Natural killer cell treated with Interleukin-12 subunit alpha and Interleukin-12 subunit beta and Interleukin-15 and Interleukin-18, amount 100 ng/mL, for 72 hours (primary cell): ENCODE measurements at places on chromosomes 7 and 10. TPM values are rescaled to one million over a fixed set of nuclear protein-coding genes. Genes with fewer than 3 reads are reported as not detected.

DNA sequence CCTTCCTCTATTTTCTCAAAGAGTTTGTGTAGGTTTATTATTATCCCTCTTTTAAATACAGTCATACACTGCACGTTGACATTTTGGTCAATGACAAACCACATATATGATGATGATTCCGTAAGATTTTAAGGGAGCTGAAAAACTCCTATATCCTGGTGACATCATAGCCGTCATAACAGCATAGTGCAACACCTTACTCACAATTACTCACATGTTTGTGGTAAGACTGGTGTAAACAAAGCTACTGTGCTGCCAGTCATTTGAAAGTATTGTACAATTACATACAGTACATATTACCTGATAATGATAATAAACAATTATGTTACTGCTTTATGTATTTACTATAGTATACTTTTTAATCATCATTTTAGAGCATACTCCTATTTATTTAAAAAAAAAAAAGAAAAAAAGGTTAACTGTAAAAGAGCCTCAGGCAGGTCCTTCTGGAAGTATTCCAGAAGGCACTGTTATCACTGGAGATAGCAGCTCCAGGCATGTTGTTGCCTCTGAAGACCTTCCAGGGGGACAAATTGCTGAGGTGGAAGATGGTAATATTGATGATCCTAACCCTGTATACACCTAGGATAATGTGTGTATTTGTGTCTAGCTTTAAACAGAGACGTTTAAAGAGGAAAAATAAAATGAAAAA is 123.3 kb upstream of the CDK1 start:
- no peak for DNase-seq

DNA sequence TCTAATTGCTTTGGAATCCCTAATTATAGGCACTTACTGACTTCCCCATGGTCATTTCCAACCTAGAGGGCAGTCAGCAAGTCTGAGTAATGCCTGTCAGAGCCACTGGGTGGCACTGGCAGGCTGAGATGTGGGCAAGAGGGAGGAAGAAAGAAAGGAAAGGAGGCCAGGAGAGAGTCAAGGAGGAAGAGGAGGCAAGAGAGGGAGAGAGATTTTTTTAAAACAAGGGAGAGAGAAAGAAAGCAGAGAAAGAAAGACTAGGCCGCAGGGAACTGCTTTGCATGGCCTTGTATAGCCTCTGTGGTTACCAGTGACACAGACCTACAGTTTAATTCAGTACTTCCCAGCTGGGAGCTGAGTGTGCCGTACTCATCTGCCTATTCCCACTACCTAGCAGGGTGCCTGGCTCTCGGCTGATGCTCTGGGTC is 210.4 kb upstream of the ADO start:
- DNase-seq: no peak

DNA sequence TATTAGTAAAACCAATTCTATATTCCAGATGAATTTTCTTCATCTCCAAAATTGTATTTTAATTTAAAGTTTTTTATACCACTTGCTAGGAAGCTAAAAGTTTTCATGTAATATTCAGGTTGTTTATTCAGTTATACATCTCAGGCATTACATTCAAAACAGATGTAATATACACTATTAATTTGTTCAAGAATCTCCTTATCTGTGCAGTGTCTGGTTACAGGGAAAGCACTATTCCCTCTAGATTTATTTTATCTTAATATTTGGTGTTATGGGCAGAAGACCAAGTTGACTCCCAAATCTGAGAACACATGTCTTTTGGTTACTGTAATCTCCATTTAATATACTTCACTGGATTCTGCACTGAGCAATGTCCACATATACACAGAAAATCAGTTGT is 953.4 kb downstream of the ANKRD7 start:
- no peak for DNase-seq

DNA sequence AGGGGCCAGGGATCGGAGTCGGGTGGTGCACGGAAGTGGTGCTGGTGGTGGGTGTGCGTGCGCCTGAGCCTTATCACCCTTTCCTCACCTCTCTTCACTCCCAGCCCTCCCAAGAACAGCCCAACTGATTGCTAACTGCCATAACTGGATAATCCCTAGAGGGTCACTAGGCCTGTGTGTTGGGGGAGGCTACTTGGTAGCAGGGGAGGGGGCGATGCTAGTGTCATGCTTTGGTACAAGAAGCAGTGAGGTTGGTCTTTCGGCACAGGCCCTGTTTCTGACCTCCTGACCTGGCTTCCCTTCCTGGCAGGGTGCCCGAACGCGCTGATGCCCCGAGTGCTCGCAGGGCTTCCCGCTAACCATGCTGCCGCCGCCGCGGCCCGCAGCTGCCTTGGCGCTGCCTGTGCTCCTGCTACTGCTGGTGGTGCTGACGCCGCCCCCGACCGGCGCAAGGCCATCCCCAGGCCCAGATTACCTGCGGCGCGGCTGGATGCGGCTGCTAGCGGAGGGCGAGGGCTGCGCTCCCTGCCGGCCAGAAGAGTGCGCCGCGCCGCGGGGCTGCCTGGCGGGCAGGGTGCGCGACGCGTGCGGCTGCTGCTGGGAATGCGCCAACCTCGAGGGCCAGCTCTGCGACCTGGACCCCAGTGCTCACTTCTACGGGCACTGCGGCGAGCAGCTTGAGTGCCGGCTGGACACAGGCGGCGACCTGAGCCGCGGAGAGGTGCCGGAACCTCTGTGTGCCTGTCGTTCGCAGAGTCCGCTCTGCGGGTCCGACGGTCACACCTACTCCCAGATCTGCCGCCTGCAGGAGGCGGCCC is 652 bp downstream of the KAZALD1 start:
- DNase-seq: no peak

DNA sequence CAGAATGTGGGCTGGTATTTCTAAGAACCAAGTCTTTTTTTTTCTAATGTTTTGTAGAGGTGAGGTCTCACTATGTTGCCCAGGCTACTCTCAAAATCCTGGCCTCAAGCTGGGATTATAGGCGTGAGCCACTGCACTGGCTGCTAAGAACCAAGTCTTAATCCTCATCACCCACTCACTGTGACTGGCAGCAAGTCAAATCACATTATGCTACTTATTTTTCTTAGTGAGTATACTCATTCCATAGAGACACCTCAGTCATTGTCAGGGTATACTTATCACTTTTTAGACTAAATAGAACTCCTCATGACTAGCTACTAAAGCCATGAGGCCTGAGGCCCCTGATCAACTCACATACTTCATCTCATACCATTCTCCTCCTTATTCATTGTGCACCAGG is 116.1 kb downstream of the STRA8 start:
- DNase-seq: no peak

- DNase-seq: no peak
Measured at GRCh38 chr10:25339966-25340365, 165.2 kb downstream of the GPR158 start.

DNA sequence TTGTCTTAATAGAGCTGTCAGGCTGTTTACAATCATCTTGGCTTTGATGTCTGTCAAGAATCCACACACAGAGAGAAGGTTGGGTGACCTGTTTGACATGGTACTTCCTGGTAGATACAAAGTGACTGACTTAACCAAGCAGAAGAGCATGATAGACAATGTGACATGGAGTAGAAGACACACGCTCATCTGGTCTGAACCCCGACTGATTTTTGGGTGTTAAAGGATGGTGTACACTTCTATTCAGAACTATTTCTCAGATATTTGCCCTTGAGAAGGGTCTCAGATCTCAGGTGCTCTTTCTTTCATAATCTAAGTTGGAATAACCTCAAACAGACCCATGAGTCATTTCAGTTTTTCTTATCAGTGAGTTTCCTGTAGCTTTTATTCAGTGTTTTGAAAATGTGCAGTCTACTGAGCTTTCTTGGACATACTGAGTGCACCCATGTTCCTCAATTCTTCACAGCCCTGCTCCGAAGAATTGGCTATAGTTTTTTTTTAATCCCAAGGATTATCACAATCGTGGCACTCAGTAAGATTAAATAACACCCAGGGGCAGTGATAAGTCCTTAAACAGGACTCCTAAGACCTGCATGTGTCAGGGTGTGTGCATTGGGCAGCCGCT is 46.4 kb upstream of the NXPH1 start:
- DNase-seq: no peak

DNA sequence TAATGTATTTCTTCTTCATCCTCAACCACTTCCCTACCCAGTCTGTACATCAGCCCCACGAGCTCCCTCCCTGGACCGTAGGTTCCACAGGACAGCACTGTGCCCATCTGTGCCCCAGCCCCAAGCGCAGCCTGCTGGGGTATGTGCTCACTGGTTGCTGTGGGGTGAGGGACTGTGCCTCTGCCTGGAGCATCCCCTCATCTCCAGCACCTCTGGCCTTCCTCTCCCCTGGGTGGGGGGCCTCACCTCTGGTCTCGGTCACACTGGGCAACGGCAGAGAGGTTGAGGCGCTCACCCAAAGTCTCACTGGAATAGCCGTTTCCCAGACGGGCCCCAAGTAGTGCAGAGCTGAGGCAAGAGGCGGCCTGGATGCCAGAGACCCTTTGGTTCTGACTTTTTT is 1.5 kb upstream of the PRKAR1B start:
- DNase-seq: no peak

GRCh38 chr10:68955355-68955831 is 577 bp upstream of the DDX21 start:
- DNase-seq: no peak

DNA sequence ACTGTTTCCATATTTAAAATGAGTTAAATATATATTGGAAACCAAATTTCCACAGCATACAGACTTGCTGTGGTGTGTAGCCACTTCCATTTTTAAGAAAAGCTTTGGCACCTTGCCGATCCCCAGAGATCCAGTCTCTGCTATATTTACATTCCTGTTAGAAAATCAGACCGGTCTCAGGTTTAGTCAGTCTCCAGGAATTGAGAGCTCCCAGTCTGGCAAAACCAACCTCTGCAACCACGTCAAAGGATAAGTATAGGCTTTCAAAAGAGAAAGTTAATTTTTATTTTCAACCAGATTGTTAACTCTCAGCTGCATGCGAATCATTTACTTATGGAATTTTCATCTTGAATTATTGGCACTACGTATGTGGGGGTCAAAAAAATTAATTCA is 28.2 kb downstream of the PUS7 start:
- DNase-seq: no peak

DNA sequence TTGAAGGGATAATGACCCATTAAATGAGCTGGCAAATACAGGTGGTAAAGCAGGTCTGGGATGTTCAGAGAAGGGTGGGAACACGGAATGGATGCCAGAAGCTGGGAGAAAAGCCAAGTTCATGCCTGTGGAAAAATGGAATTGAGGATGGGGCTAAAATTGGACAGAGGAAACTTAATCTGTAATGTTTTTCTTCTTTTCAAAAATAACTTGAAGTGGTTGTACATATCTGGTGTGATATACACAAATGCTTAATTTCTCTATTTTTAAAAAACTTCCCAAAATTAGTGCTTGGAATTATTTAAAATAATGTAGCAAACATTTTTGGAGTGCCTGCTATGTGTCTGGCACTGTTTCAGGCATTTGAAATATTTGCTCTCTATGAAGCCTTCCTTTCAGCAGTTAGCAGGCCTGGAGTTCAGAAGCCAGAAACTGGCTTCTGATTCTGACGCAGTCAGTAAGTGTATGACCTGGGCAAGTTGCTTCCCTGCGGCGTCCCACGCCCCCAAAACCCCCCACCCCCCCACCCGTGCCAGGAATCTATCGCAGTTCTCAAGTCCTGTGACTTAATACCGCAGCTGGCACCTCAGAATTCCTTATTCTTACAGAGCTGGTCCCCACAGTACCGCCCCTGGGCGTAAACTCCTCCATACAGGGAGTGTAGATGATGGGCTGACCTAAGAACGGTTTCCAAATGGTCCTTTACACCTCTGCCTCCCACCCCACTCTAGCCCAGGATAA is 828 bp upstream of the MALSU1 start:
- no peak for DNase-seq

DNA sequence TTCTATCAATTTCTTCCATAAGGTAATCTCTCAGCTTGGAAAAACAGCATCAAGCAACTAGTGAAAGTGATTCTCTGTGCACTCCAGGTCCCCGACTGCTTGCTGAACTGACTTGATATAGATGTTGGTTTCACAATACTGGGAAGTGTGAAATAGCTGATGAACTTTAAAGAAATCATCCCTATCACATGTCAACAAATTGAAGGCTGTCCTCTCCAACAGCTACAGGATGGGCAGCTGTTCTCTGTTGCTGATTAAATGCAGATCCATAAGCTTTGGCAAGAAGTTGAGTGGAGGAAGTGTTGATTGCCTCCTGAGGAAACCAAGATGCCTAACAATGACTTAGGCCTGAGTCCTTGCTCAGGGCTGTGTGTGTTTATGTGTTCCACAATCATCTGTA is 130.4 kb upstream of the GDF10 start:
- no peak for DNase-seq

DNA sequence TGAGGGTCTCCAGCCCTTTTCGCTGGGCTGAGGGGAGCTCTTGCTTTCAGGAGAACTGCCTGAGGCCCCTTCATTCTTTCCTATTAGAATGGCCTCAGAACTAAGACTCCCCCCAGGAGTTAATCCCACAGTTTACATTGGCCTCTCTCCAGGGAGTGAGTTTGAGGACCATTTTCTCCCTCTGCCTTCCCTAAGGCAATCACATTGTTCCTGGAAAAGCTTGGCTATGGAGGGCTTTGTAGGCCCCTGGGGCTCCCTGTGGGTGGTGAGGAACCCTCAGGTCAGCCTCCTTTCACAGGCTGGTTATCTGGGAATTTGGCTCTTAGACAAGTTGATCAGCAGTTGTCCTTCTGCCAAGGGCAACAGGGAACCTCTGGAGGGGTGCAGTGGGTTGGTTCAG is 343.7 kb downstream of the RPS24 start:
- no peak for DNase-seq

GRCh38 chr10:132705173-132705572 is 80.8 kb downstream of the NKX6-2 start:
- DNase-seq: peak; percentile 42

GRCh38 chr10:92697663-92698511 is 8.1 kb downstream of the HHEX start:
- DNase-seq: no peak

DNA sequence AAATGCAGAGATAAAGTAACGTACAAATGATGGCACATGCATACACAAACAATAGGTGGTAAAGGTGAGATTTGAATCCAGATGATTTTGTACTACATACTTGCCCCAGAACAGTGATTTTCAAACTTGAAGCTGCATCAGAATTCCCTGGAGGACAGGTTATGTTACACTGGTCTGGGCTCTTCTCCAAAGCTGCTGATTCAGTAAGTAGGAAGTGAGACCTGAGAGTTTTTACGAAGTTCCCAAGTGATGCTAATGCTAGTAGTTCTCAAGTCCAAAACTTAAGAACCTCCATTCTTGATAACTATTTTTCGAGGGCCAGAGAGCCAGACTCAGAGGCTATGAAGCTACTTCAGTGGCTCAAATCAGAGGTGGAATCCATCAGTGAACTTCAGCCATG is 159.0 kb upstream of the POM121L12 start:
- DNase-seq: no peak

Gene UBE3C
- total RNA-seq: 117 TPM

Gene SLC26A3
- total RNA-seq: not detected

Gene OPN4
- not detected for total RNA-seq

Gene CCL24
- 1.1 TPM for total RNA-seq

Gene BLNK
- not detected for total RNA-seq

Gene ARMC3
- not detected for total RNA-seq

Gene SKAP2
- total RNA-seq: 15.0 TPM

Gene SEMA3A
- total RNA-seq: 4.0 TPM
